Thyroid gland (tissue), 4 donors: ENCODE measurements at places on chromosomes 5 and 9.

GRCh38 chr9:36396985-36397384 lies 3.1 kb downstream of the RNF38 start:
- no peak for DNase-seq

DNA sequence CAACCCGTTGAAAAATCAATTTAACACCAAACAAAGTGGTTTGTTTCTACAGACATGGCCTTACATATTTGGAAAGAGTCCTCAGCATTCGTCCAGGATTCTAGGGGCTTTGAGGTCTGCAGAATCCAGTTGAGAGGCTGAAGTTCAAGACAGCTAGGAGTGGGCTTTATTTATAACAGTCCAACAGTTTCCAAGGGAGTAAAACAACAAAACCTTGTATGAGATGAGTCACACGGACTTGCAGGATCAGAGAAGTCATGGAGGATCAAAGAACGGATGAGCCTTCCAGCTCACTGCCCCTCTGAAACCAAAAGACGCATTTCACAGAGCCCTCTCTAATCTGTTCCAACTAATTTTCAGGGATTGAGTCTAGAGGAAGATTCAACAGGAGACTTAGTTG lies 11.1 kb upstream of the ESM1 start:
- DNase-seq: no peak

GRCh38 chr9:137853392-137853995 lies 24.1 kb upstream of the CACNA1B start:
- DNase-seq: no peak

- DNase-seq: no peak
These were observed 62.2 kb downstream of the COX7C start for GRCh38 chr5:86679949-86680348.

DNA sequence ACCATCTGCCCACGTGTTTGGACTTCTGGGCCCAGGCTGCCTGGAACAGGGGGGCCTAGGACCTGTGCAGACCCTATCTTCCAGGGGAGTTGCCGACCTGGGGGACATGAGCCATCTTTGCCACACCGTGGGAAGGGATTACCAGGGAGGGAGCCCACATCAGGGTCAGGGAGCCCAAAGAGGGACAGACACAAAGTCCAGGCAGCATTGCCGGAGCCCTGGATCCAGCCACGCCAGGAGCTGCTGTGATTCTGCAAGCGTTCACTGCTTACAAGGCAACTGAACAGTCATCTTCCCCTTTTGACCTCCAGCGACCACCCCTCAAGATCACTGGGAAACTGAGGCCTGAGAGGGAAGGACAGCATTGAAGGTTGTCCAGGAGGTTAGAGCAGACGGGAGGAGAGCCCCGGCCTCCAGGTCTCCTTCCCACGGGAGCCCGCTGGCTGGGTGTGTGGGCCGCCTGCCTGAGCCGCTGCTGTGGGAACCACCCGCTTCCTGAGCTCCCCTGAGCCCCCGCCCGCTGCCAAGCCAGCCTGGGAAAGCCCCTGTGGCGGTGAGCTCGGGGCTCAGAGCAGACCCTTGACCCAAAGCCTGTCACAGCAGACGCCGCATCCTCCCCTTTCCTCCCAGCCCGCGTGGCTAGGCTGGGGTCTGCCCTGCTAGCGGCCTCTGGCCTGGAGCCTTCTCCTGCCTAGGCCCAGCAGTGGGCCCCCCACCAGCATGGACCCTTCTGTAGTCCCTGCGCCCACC lies 17.1 kb upstream of the NOTCH1 start:
- no peak for DNase-seq

- DNase-seq: no peak
These were observed 76.4 kb downstream of the ESM1 start for GRCh38 chr5:54908774-54909525.

- no peak for DNase-seq
These were observed 44.6 kb upstream of the ALDH1B1 start for GRCh38 chr9:38347946-38348345.

GRCh38 chr5:43121913-43122484 lies 1.3 kb downstream of the ZNF131 start:
- DNase-seq: peak; percentile 38

- peak; percentile 81 for DNase-seq
These were observed 11.6 kb downstream of the NAIF1 start for GRCh38 chr9:128055344-128056040.
